NCI-H82 (cell line): ENCODE measurements at places on chromosomes 2 and 18.

- DNase-seq, result no peak
Measured at GRCh38 chr2:197011021-197011417, 84.5 kb upstream of the PGAP1 start.

- peak; percentile 28 for DNase-seq
Measured at GRCh38 chr18:6569813-6570212, 155.1 kb upstream of the L3MBTL4 start.

DNA sequence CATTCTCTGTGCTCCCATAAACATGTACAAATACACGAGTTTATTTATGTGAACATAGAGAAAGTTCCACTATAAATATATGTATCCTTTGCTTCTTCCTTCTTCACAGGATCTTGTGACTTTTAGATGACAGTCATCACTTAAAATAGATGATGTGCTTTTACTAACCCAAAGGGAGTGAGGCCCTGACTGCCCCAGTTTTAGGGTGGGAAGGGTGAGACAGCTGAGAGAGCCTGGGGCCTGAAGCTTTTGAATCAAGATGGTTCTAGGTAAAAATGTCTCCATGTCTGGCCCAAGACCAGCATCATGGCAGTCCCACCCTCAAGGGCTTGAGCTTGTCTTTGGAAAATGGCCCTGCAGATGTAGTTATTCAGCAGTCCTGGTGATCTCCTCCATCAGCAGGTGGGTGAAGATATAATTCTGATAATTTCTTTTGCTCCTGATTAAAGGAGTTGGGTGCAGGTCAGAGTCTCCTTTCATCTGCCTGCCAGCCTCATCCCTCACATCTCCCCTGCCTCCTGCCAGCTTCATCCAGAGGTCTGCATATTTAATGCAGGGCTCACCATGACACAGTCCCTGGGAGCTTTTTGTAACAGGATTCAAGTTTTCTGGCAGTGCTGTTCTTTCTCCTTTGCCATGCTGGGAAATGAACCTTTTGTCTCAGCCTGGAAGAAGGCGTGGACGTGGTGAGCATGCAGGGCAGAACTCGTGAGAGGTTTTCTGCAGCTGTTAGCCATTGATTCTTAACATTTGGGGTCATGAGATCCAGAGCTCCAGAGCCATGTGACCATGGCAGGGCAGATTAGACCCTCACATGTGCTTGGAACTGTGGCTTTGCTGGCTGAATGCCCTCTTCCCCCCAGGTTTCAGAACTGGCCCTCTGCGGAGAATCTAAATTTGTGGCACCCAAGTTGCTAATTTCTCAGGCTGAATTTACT is 2.7 kb downstream of the HRH4 start:
- no peak for DNase-seq

DNA sequence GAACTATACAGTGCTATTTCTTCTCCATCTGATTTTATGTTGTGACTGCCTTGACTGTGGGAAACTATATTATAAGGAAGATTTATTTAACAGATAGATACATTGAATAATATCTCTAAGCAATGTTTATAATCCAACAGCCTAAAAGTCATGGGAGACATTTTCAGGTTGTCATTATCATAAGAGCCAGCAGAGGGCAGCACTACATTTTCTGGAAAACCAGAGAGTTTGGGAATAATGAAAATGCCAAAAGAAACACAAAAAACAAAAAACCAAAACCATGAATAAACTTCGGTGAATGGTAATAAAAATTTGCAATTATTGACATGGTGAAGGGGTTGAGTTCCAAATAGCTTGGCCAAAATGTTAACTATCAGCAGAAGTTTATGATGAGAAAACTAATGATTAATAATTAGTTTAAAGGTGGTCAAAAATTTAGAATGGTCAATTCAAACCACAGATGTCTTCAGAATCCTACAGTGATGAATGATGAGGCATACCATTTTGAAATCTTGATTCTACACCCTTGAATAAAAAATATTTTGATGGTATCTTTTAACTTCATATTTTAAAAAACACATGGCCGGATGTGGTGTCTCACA is 4.7 kb downstream of the EEF1B2 start:
- DNase-seq, result peak; percentile 53

GRCh38 chr2:14577843-14578242 is 54.7 kb upstream of the LRATD1 start:
- DNase-seq, result no peak

- no peak for DNase-seq
Measured at GRCh38 chr2:159046966-159047365, 78.5 kb downstream of the TANC1 start.

GRCh38 chr2:240703417-240704341 is 12.0 kb downstream of the AQP12A start:
- no peak for DNase-seq

DNA sequence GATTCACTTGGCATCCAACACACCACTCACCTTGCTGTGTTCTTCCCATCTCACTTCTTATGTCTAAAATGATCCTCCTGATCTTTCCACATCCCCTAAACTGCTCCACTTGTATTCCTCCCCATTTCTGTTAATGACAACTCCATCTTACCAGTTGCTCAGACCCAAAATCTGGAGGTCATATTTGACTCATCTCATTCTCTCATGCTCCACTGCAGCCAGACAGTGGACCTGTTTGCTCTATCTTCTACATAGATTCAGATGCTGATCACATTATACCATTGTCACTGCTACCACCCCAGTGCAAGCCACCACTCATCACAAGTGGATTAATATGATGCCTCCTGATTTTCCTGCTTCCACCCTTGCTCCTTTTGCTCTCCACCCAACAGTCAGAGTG is 7.9 kb upstream of the NABP1 start:
- DNase-seq, result no peak

GRCh38 chr2:113240150-113240914 is 38.4 kb downstream of the PAX8 start:
- DNase-seq, result peak; percentile 28

- no peak for DNase-seq
Measured at GRCh38 chr2:224958873-224959272, 83.4 kb downstream of the DOCK10 start.

GRCh38 chr2:20052861-20053281 is 1.4 kb upstream of the LAPTM4A start:
- DNase-seq, result peak; percentile 89

GRCh38 chr2:88168386-88168785 is 1.8 kb upstream of the THNSL2 start:
- DNase-seq, result no peak

- DNase-seq, result no peak
Measured at GRCh38 chr2:241313543-241314095, 1.9 kb downstream of the HDLBP start.

DNA sequence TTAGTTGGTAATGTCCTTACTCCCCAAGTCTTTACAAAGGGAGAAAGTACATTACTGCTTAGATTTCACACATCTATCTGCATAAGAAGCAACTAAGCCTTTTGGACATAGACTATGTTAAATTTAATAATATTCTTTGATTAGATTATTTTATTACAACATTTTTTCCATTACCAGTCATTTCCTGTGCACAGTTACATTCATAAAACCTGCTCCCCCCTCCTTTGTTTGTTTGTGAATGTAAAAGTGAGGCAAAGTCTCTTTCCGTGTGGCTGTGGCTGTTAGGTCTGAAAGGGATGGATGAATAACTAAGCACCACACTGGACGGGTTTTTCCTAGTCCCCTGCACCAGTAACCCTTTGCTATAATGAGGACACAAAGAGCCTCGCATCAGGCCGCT is 9.6 kb downstream of the PTGR3 start:
- DNase-seq, result no peak

DNA sequence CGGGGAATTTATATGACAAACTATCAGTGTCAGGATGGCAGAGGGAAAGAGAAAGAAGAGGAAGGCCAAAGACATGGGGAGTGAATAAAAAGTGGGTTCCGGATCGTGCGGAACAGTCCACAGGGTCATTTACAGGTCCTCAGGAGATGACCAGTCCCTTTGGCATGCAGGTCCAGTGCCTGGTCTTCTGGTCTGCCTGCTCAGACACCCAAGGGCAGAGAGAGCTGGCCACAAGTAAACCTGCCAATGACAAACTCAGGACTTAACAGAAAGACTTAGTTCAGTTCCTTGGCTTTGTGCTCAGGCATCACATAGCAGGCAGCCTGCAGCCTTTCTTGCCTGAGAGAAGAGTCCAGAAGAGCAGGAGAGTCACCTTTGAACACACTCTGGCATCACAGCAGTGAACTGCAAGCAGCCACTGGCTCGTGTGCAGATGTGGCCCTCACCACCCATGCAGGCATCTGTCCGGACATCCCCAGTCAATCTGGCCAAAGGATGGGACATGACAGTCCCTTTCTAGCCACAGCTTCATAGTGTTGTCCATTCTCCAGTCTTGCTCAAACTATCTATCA is 14.0 kb downstream of the TMEM127 start:
- peak; percentile 39 for DNase-seq

- no peak for DNase-seq
Measured at GRCh38 chr2:204542982-204543608, 2.2 kb upstream of the PARD3B start.

GRCh38 chr2:176650838-176651555 is 381.8 kb downstream of the MTX2 start:
- DNase-seq, result no peak

DNA sequence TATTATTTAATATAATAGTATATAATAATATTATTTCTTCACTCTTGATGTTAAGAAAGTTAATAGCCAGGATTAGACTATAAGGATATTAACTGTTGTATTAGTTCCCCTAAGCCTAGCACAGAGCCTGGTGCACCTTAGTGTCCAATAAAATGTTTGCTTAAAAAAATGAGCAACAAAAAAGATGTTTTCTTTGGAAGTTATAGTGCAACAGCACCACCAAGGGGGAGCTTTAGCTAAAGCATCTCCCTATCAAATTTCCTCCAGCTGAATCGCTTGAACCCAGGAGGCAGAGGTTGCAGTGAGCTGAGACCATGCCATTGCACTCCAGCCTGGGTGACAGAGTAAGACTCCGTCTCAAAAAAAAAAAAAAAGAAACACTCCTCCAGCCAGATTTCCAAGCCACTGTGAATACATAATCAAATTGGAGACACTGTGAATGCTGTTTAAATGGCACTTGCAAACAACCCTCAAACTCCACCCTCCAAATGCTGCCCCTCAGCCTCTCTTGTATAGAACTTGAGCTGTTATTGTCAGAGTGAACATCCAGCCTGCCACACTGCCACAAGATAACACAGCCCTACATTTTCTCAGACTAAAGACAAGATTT is 221.9 kb downstream of the DYM start:
- peak; percentile 37 for DNase-seq

GRCh38 chr18:11526675-11527074 is 82.7 kb upstream of the SLC35G4 start:
- DNase-seq, result no peak

GRCh38 chr2:11872247-11872947 is 126.0 kb downstream of the LPIN1 start:
- DNase-seq, result no peak
